ENCODE measurements at places on chromosomes 7 and 10.

DNA sequence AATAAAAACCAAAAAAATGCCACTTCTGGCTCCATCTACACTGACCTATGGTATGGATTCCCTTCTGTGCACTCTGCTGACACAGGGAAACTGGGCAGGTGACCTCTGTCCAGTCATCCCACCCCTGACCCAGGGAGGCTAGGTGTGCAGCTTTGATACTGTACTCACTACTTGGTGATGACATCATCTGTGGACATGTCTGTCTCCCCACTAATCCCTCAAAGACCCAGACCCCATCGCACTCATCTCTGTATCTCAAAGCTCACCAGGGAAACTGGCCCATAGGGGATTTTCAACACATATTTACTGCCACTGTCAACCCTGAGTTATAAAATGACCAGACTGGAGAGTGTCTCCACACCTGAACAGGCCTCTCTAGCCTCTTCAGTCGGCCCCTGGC is 10.6 kb downstream of the SGMS1 start:
- no peak for DNase-seq

GRCh38 chr10:77297393-77297739 is 340.2 kb downstream of the KCNMA1 start:
- DNase-seq, result no peak

DNA sequence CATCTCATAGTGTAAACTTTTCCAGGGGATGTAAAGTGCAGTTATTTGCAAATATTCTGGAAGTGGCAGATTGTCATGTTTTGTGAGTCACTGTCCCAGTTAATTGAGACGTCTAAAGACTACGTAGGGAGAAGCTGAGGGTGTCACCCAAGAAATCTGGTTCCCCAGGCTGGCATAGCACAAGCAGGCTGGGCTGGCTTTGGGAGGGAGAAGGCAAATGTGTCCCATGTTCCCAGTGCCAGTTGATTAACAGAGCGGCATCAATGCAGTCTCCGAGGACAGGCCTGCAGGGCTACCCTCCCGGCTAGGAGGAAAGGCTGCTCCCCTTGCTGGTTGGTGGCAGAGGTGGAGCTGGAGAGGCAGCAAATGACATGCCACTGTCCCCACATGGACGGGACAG is 388.3 kb upstream of the MKI67 start:
- no peak for DNase-seq

GRCh38 chr10:103232131-103232673 is 13.5 kb upstream of the RPEL1 start:
- DNase-seq, result no peak

DNA sequence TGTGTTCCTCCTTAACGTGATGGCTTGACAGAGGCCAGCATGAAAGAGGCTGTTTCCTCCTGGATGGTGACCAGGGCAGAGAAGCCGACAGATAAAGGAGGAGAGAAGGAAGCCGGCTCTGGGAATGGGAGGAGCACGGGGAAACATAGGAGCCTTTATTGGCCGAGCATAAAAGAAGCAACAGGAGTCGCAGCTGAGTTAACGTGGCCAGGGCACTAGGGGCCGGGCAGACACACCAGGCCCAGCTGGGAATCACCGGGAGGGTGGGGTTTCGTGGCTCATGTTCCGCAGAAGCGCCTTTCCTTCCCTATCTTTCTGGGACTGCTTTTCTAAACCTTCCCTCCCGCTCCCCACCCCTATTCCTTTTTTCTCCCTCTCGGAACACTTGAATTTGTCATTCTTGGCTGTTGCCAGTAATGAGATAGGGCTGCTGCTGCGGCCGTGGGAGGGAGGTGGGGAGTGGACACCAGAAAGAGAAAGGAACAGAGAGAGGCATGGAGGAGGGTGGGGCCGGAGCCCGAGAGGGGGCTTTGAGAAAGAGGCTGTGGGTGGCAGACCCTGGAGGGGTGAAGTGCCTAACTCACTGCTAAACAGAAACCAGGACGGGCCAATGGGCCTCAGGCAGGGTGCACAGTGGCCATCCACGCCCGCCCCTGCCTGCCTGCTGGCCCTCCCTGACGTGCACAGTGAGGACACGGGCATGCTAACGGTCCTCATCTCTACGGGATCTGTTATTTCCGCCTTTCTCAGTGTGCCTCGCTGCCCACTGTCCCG is 65.2 kb downstream of the COL13A1 start:
- no peak for DNase-seq

GRCh38 chr10:74289951-74290350 is 138.9 kb downstream of the ADK start:
- DNase-seq, result no peak

DNA sequence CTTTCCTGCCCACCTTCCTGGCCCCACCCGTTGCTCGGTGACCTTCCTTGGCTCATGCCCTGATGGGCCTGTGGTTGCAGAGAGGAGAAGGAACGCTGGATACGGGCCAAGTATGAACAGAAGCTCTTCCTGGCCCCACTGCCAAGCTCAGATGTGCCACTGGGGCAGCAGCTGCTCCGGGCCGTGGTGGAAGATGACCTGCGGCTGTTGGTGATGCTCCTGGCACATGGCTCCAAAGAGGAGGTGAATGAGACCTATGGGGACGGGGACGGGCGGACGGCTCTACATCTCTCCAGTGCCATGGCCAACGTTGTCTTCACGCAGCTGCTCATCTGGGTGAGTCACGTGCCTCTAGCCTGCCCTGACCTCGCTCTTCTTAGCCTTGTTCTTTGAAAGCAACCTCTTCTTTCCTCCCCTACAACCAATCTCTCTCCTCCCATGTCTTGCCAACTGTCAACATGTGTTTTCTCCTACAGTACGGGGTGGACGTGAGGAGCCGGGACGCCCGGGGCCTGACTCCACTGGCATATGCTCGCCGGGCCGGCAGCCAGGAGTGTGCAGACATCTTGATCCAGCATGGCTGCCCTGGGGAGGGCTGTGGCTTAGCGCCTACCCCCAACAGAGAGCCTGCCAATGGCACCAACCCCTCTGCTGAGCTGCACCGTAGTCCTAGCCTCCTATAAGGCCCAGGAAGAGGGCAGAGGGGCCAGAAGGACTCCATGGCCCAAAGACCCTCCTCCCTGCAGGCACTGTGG is 24.1 kb downstream of the GBX1 start:
- no peak for DNase-seq

DNA sequence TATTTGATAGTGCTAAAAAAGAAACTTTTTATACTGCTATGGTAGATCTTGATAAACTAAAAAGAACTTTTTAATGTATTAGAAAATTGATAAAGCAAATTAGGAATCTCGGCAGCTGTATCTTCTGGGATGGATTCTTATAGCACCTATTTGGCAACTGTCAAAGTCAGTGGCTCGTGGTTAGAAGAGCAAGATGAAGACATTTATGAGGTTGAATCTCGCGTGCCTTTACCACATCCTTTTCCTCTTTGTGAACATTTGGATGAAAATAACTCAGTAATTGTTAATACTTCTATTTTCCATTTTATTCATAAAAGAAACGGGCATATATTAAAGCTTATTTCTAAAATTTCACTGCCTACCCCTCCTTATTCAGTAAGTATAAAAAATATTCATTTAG is 76.2 kb downstream of the CYP51A1 start:
- no peak for DNase-seq

GRCh38 chr10:6337382-6337781 is 134.7 kb downstream of the PFKFB3 start:
- DNase-seq, result no peak

GRCh38 chr7:143882020-143882603 is 19.9 kb downstream of the TCAF1 start:
- peak; percentile 28 for DNase-seq

- DNase-seq, result no peak
Observed at GRCh38 chr7:40674316-40674715, 539.5 kb downstream of the SUGCT start.

- no peak for DNase-seq
Observed at GRCh38 chr7:111112439-111112838, 21.5 kb downstream of the LRRN3 start.

- DNase-seq, result no peak
Observed at GRCh38 chr7:106717955-106718871, 57.3 kb upstream of the CCDC71L start.

- DNase-seq, result no peak
Observed at GRCh38 chr10:91012502-91012901, 91.6 kb upstream of the ANKRD1 start.

DNA sequence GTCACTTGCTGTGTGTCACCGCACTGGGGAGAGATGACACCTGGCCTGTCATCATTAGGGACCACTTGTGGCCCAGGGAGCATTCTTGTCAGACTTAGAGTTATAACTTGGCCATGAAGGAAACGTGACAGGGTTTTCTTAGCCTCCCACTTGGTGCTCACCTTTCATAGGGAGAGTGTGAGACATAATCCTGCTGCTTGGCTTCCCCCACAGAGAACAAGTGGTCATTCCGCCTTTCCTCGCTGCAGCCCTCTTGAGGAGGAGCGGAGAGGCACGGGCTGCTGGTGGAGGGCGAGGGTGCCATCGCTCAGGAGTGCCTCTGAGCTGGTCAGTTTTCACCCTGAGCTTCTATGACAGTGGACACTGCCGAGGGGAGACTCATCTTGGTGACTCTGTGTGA is 125.0 kb upstream of the GJD4 start:
- DNase-seq, result no peak

DNA sequence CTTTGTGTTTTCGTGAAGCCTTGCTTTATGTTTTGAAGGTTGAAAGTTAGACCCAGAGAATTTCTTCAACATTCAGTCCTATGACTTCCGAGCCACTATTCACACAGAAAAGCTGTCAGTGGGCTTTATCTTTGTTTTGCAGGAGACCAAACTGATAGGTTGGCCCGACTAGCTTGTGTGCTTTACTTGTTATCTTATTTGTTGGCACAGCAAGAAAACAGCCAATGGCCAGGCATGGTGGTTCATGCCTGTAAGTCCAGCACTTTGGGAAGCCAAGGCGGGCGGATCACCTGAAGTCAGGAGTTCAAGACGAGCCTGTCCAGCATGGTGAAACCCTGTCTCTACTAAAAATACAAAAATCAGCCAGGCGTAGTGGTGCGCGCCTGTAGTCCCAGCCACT is 16.0 kb upstream of the GDI2 start:
- no peak for DNase-seq

GRCh38 chr10:101749047-101750016 is 26.6 kb downstream of the FGF8 start:
- no peak for DNase-seq

GRCh38 chr7:31811650-31812461 is 124.8 kb downstream of the PPP1R17 start:
- no peak for DNase-seq
